ENCODE measurements at places on chromosomes 3 and 15.

- no peaks in the 10 kb centered on the region for H3K4me1 ChIP-seq
- H3K4me3 ChIP-seq, result no peak overlapping the region
- no peak overlapping the region for H3K27ac ChIP-seq
These were observed 149.5 kb downstream of the PLCH1 start for GRCh38 chr3:155595371-155595770.

- DNase-seq, result no peak
- H3K36me3 ChIP-seq, result peaks cover 46% of the 10 kb centered on the region
- H3K27me3 ChIP-seq, result no peaks in the 10 kb centered on the region
- peaks cover 4% of the 10 kb centered on the region for H3K4me1 ChIP-seq
- H3K27ac ChIP-seq, result no peak overlapping the region
These were observed 146.6 kb downstream of the THSD4 start for GRCh38 chr15:71261909-71262308.

GRCh38 chr3:153484842-153485241 lies 322.8 kb downstream of the RAP2B start:
- H3K27ac ChIP-seq, result no peak overlapping the region
- no peak for DNase-seq
- no peaks in the 10 kb centered on the region for H3K4me1 ChIP-seq
- no peak overlapping the region for H3K4me3 ChIP-seq
- no peaks in the 10 kb centered on the region for H3K27me3 ChIP-seq

- H3K27me3 ChIP-seq, result no peaks in the 10 kb centered on the region
- no peak overlapping the region for H3K4me3 ChIP-seq
- H3K4me1 ChIP-seq, result peaks cover 23% of the 10 kb centered on the region
- peaks cover 1% of the 10 kb centered on the region for H3K36me3 ChIP-seq
These were observed 56.0 kb downstream of the LRTM1 start for GRCh38 chr3:54871867-54872266.

DNA sequence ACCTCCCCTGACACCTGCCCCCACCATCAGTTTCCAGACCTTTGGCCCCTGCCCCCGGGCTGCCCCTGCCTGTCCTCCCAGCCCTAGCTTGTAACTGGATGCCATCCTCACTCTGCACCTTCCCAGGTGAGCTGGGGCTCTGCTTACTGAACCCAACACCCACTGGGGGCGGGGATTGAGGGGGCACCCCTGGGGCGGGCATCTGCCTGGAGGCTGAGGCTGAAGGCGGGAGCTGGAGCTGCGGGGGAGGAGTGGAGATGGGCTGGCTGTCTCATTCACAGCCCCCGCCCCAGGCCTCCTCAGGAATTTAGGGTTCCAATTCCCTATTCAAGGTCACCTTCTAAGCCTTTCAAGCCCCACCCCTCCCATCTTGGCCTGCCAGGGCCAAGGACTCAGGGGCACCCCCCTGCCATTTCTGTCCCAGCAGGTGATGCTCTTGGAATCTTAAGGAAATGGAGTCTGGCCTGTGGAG lies 17.7 kb downstream of the PIF1 start:
- no peak overlapping the region for H3K4me3 ChIP-seq
- peaks cover 13% of the 10 kb centered on the region for H3K4me1 ChIP-seq
- H3K36me3 ChIP-seq, result no peaks in the 10 kb centered on the region
- H3K27me3 ChIP-seq, result no peaks in the 10 kb centered on the region
- H3K27ac ChIP-seq, result no peak overlapping the region

GRCh38 chr3:12353796-12354525 lies 65.1 kb downstream of the PPARG start:
- H3K36me3 ChIP-seq, result no peaks in the 10 kb centered on the region
- H3K27me3 ChIP-seq, result no peaks in the 10 kb centered on the region
- no peak for DNase-seq
- peaks cover 26% of the 10 kb centered on the region for H3K4me1 ChIP-seq
- H3K4me3 ChIP-seq, result no peak overlapping the region
- no peak overlapping the region for H3K27ac ChIP-seq

- no peak overlapping the region for H3K4me3 ChIP-seq
- H3K27me3 ChIP-seq, result no peaks in the 10 kb centered on the region
- H3K4me1 ChIP-seq, result peaks cover 21% of the 10 kb centered on the region
These were observed 23.5 kb upstream of the RAP2B start for GRCh38 chr3:153138276-153139210.

DNA sequence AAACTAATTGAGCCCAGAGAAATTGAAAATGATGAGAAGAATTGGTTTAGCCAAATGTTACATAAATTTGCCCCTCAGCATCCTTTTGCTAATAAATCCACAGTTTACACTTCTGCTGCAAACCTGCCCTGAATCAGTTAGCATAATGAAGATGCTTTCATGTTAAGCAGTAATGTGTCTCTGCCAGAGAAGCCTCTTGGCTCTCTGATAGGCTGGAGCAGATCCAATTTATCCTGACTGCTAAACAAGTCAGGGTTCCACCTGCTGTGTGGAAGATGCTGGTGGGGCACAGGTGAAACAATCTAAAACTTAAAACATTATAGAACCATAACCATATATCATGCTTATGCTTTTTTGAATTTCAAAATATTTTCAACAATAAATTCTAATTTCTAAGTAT lies 946.8 kb downstream of the OTOL1 start:
- no peaks in the 10 kb centered on the region for H3K4me1 ChIP-seq
- no peaks in the 10 kb centered on the region for H3K36me3 ChIP-seq
- DNase-seq, result no peak
- H3K4me3 ChIP-seq, result no peak overlapping the region

- H3K27me3 ChIP-seq, result no peaks in the 10 kb centered on the region
- peaks cover 3% of the 10 kb centered on the region for H3K4me1 ChIP-seq
- peak overlapping the region; percentile 40 for H3K27ac ChIP-seq
- H3K36me3 ChIP-seq, result no peaks in the 10 kb centered on the region
- no peak overlapping the region for H3K4me3 ChIP-seq
- DNase-seq, result no peak
These were observed 16.2 kb upstream of the DENND6A start for GRCh38 chr3:57709031-57709430.

DNA sequence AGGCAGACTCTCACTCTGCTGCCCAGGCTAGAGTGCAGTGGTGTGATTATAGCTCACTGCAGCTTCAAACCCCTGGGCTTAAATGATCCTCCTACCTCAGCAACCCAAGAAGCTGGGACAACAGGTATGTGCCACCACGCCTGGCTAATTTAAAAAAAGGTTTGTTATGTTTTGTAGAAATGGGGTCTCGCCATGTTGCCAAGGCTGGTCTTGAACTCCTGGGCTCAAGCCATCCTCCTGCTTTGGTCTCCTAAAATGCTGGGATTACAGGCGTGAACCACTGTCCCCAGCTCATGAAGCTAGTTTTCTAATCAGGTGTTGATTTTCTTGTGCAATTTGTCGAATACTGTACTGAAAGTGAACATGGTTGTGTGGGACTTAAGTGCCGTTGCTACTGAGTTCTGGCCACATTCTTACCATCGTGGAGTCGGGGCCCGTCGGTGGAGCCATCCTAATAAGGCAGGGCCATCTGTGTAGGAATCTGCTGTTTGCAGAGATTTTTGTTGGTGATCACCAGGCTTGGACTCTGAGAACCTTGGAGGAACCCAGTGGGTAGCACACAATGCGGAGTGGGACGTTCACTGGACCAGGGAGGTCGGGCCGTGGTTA lies 193.2 kb downstream of the GOLGA6L6 start:
- peak; percentile 28 for DNase-seq
- H3K4me3 ChIP-seq, result no peak overlapping the region
- no peak overlapping the region for H3K27ac ChIP-seq
- H3K36me3 ChIP-seq, result peaks cover 16% of the 10 kb centered on the region
- no peaks in the 10 kb centered on the region for H3K27me3 ChIP-seq
- no peaks in the 10 kb centered on the region for H3K4me1 ChIP-seq

DNA sequence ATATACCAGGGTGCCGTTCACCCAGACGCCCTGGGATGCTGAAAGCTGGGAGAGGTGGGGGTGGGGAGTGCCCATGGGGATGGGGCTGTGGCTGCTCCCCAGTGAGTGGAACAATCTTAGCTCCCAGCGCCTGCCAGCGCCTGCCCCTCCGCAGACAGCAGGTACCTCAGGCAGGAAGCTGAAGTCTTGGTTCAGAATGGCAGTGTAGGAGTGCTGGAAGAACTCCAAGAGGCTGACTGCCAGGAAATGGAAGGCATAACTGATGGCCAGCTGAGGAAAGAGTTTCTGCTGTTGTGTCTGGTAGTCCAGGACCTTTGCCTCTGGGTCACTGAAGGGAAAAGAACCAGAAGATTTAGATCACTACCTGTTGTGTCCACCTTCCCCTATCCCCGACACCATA lies 8.4 kb downstream of the ACOX2 start:
- no peaks in the 10 kb centered on the region for H3K27me3 ChIP-seq
- peaks cover 12% of the 10 kb centered on the region for H3K4me1 ChIP-seq
- DNase-seq, result no peak
- no peak overlapping the region for H3K27ac ChIP-seq
- H3K36me3 ChIP-seq, result peaks cover 2% of the 10 kb centered on the region
- no peak overlapping the region for H3K4me3 ChIP-seq

All from mesothelial cell of epicardium (in vitro differentiated cells).